ENCODE measurements at places on chromosomes 16 and 17.

GRCh38 chr17:19341211-19341631 is 21.3 kb downstream of the B9D1 start:
- no peak for DNase-seq

GRCh38 chr17:77581480-77581879 is 377.0 kb upstream of the TNRC6C start:
- DNase-seq: no peak

DNA sequence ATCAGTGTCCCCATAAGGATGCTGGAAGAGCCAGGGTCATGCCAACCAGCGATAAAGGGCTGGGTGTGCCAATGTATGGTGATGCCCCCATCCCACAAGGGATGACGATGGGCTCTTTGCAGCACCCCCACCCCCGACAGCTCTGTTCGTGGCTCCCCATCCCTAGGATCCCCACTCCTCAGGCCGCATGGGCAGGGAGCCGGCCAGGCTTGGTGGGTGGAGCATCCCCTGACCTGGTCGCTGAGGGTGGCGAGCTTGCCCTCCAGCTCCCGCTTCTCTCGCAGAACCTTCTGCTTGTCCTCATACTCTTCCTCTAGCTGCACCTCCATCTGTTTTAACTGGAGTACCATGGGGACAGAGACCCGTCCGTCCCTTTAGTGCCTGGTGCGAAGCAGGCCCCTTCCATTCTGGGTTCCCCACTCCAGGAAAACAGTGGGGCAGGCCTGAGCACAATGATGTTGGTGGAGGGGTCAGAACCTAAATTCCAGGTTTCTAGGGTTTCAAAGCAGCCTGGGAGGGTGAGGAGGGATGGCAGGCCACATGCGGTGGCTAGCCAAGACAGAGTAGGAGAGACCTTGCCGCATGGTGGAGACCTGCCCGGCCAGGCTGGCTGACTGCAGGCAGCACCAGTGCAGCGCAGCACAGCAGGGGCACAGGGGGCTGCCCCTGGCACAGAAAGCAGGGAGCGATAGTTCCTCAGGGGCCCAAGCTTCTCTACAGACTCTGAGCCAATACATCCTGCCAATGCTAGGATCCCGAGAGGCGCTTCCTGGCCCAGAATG is 50.3 kb downstream of the PIPOX start:
- DNase-seq: no peak

DNA sequence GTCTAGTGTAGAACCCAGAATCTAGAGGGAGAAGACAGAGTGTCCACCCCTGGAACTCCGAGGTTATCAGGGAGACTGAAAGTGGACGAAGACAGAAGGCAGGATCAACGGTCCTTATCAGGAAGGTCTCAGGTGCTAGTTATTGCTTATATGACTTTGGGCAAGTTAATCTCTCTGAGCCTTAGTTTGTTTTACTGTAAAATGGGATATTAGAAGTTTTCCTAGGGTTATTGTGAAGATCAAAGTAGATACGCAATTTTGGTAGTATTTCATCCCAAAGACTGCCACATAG is 1.2 kb downstream of the RNF167 start:
- no peak for DNase-seq

DNA sequence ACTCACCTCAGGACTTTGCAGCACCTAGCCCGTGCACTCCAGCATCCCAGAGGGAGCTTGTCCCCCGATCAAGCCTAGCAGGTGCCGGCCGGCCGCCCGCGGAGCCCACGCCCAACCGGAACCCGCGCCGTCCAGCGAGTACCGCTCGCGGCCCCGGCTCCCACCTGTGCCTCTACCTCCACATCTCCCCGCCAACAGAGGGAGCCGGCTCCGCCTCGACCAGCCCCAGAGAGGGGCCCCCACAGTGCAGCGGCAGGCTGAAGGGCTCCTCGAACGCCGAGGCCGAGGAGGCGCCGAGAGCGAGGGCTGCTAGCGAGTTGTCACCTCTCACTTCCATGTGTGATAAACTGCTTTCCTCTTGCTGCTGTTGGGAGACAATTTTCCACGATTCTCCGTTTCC is 41.1 kb upstream of the DHRS7B start:
- no peak for DNase-seq

DNA sequence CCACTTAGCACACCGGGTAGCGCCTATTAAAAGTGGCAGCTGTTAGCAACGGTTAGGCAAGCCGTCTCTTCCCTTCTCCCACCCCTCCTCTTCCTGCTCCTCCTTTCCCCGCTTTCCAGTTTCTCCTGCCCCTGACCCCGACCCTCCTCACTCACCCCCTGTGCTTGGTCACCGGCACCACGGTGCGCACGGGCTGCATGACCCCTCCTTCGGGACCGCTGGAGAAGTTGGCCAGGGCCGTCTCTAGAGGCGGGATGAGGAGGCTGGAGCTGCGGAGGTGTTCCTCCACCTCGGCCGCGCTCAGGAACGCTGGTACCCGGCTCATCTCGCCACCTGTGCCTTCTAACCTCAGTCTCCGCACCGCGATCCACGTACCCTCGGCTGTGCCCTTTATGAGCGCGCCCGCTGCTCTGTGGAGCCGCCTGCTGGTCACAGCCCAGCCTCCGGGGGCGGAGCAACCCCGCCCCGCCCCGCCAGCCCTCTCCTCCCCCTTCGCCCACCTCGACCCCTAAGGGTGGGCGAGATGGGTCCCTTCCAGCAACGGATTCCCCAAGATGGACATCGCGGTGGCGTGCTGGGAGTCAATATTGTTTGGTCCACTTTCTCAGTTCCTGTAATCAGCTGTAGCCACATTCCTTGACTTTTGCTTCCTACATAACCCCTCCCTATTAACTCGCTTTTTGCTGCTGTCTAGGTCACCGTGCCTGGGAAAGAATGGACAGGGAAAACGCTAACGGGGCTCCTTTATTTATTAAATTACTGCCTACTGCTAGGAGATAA is at the start of gene CRYM:
Gene CRYM, minus strand, starts transcription at position 364 of the 780 bp plus-strand sequence. Its CDS starts 39 bp downstream, at position 325.
- no peak for DNase-seq

- no peak for DNase-seq
These were observed 141.2 kb downstream of the CMIP start for GRCh38 chr16:81585785-81586184.

DNA sequence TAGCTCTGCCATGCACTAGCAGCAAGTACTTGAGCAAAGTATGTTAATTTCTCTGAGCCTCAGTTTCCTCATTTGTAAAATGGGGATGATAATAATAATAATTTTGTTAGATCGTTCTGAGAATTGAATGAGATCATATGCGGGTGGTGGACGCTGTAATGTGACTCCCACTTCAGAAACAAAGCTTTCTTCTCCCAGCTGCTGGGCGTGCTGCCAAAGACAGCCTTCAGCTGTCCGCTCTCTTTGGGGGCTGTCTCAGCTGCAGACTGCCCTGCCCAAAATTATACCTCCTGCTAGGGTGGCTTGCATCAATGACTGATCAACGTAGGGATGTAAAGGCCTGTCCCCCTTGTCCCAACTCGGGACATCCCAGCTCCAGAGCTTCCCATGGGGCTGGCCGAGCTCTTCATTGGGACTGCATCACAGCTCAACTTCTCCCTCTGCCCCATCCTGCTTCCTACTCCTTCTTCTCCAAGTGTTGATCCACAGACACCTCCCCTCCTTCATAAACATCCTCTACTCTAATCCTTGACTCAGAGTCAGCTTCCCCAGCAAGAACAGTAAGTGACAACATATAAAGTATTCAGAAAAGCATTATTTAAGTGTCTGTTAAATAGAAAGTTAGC is 30.7 kb upstream of the CDH5 start:
- peak; percentile 97 for DNase-seq

DNA sequence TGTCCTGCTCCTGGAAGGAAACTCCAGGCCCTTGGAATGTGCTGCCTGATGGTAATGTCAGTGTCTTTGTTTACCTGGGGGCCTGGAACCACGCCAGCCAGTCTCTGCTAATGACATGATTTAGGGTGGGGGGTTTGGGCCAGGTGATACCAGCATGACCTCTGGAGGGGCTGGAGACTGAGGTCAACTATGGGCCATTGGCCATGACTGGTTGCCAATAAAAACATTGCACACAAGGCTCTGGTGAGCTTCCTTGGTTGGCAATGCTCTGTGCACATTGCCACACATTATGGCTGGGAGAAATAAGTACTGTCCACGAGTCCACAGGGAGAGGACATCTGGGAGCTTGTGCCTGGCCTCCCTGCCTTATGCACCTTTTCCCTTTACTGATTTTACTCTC is 52.5 kb downstream of the LITAF start:
- DNase-seq: no peak

DNA sequence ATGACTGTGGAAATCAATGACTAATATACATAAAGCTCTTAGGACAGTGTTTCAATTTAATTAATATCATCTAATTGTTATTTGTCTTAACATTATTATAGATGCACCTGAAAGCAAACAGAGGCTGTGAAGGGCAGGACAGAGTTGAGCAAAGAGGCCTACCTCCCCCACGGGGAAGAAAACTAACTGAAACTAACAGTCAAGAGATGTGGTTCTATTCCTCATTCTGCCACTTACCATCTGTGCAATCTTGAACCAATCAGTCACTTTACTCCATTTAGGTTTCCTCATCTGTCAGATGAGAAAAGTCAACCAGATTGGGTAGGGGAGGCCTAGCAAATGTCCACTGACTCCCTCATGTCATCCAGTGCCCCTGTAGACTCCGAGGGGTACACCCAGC is 59.1 kb downstream of the C17orf67 start:
- no peak for DNase-seq

DNA sequence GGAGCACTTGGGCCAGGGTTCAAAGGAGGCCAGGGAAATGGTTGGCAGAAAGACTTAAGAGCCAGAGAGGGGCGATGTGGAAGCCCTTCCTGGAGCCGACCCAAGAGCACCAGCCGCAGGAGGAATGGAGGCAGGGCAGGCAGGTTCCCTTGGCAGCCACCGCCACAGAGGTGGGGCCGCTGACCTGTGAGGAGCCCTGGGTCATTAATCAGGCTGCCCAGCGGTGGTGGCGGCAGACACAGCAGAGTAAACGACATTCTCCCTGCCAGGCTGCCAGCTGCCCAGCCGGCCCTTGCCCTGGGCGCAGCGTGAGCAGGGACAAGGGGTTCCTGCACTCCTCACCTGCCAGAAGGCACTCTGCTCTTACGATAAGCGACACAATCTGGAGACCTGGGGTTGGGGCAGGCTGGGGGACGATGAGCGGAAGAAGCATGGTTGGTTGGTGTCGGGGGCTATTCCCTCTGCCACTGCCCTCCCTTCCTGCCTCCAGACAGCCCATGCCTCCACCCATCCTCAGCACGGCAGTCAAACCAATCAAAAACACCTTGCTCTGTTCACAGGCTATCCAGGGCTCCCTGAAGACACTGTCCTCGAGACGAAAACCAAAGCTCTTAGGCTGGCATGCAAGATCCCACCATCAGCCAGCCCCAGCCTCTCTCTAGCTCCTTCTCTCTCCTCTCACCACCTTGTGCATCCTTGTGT is 40.9 kb downstream of the PLXDC1 start:
- no peak for DNase-seq

- DNase-seq: no peak
These were observed 13.2 kb downstream of the SLC7A5 start for GRCh38 chr16:87855852-87856715.

DNA sequence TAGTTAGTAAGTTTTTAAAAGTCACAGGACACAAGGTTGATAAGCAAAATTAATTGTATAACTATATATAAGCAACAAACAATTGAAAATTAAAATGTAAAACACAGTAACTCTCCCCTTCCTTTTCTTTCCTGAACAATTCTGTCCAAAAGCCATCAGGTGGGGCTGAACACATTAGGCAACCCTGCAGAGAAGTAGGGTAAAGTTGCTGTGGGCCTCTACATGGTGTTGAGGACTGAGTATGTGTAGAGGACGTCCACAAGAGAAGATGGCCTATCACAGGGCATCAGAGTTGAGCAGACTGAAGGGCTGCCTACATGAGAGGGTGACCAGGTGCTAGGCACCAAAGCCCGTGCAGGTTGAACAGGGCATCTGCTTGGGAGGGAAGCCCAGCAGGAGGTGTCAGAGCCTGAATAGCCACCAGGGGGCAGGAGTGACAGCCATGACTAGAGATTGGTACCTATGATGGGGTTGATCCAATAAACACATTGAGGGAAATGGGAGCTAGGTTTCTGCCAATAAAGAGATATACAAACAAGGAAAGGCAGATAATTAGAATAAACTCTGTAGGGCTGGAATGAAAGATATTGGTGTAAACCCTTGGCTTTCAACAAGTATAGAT is 415.1 kb downstream of the NPIPA8 start:
- DNase-seq: no peak

DNA sequence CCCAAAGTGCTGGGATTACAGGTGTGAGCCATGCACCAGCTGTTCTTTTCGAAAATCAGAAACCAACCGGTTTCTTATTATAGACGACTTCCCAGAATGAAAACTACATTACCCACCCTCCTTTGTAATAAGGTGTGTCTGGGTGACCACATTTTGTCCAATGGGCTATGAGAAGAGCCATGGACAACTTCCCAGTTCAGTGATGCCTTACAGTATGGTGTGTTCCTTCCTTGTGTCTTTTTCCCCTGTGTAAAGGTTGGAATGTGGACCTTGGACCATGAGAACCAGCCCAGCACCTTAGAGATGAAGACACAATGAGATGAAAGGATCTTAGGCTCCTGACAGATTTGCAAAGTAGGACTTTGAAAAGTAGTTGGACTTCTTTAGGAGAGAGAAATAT is 85.0 kb upstream of the ATF7IP2 start:
- no peak for DNase-seq

GRCh38 chr17:29158096-29158487 is 22.1 kb downstream of the MYO18A start:
- DNase-seq: no peak

DNA sequence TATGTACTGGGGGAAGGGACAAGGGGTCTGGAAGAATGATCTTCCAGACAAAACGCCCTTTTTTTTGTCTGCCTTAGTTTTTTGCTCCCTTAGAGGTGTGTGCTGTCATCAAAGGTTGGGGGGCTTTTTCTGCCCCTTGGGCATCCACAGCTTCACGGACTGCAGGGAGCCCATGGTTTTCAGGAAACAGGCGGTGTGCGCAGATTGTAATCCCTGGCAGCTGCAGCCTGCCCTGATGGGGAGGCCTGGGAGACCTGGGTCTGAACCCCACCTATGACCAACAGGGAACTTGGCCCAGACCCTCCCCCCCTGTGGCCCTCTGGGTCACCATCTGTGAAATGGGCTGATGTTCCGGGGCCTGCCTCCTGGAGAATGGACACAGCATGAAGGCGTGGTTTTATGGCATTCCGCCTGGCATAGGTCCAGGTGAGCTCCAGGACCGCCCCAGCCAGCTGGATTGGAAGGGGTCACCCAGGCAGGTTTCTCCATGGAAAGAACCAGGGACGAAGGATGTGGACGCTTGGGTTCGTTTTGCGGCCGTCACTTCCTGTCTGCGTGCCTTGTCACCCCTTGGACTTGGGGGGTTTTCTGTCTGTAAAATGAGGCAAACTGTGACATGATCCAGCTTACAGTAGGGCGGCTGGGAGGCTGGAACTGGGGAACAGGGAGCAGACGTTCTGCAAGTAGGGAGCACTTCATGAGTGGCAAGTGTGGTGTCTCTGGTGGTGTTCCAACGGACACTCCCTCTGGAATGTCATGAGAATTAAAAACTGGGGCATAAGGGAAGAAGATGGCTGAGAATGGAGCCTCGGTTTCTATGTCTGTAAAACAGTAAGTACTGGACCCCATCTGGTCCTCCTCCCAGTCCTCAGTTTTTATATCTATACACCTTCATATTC is 1.5 kb downstream of the CPNE2 start:
- DNase-seq: no peak

- no peak for DNase-seq
These were observed 9.9 kb downstream of the METTL22 start for GRCh38 chr16:8631373-8631772.

- peak; percentile 22 for DNase-seq
These were observed 643 bp downstream of the HSDL1 start for GRCh38 chr16:84144209-84144858.

GRCh38 chr17:17364338-17364667 is 61.1 kb downstream of the NT5M start:
- no peak for DNase-seq
